ENCODE measurements at places on chromosomes 6 and 20.

DNA sequence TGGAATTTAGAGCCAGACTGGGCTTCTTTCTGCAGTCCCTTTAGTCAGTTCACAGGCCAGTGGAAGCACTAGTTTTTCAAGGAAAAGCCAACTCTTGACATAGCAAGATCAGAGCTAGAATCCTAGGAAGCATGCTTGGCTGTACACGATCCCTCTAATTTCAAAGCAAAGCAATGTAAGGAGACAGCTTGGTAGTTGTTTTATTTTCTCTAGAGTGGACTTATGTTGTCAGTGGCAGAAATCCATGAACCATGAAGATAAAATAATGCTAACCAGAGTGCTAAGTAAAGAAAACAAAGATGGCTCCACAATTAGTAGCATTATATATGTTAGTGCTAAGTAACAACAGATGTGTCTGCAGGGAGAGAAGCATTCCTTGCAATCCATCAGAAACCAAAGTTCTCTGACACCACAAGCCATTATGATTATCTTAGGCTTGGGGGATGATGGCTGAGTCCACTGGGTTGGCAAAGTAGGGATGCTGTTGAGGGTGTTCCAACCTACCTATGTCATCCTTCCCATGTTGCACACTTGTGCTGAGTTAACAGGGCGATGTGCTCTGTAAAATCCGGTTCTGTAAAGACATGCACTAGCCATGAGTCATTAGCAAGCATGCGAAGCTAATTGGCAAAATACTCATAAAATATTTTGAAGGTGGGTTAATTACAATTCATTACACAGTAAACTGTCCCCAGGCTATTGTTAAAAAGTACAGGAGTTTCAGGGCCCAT lies 115.2 kb downstream of the BMP2 start:
- DNase-seq: no peak

GRCh38 chr20:5570452-5570851 lies 179.7 kb upstream of the SHLD1 start:
- no peak for DNase-seq

- DNase-seq: no peak
These were observed 32.8 kb upstream of the SSTR4 start for GRCh38 chr20:23002276-23002675.

- no peak for DNase-seq
These were observed 360.5 kb downstream of the KIF16B start for GRCh38 chr20:16212790-16213189.

- no peak for DNase-seq
These were observed 32.6 kb upstream of the ZBP1 start for GRCh38 chr20:57652606-57653545.

DNA sequence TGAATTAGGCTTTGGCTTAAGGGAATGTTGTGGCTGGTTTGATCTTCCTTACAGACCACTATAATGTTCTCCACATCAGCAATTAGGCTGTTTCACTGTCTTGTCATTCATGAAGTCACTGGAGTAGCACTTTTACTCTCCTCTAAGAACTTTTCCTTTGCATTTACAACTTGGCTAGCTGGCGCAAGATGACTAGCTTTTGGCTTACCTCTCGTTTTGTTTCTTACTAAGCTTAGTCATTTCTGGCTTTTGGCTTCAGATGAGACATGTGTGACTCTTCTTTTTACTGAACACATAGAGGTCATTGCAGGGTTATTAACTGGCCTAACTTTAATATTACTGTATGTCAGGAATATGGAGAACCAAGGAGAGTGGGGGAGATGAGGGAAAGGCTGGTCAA lies 143.2 kb downstream of the PTCHD4 start:
- no peak for DNase-seq

GRCh38 chr6:90319979-90320685 lies 23.5 kb upstream of the BACH2 start:
- no peak for DNase-seq

DNA sequence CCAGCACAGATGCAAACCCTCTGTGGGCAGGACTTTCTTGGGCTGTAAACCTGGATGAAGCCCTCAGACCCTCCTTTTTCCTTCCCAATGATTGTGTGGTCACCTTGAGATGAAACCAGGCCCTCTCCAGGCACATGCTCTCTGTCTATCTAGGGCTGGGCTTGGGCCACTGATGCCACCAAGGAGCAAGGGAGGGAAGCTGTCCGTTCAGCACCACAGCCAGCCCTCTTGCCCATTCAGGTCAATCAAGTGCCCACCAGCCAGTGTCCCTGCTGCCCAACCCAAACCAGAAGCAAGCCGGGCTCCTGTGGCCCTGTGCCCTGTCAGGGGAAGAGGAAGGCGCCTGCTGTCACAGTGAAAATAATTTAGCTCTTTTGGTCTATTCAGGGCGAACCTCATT lies 8.0 kb downstream of the STMN3 start:
- DNase-seq: no peak
